Nephron progenitor cell (in vitro differentiated cells): ENCODE measurements at places on chromosomes 7 and 10.

DNA sequence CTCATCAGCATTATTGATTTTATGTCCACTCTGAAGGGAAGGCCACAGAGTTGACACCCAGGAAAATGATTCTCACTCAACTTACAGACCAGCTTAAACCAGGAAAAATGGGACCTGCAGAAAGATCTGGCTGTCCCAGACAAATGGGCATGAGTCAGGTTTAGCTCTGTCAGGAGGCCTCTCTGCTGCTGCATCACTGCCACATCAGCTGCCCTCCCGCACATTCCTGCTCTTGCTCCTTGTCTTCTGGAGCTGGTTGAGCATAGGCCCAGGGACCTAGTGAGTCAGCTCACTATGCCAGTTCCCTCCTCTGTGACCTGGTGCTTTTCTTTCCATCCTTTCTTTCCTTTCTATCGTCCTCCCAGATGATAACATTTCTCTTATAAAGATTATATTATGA lies 18.8 kb upstream of the SMNDC1 start:
- no peak for DNase-seq

DNA sequence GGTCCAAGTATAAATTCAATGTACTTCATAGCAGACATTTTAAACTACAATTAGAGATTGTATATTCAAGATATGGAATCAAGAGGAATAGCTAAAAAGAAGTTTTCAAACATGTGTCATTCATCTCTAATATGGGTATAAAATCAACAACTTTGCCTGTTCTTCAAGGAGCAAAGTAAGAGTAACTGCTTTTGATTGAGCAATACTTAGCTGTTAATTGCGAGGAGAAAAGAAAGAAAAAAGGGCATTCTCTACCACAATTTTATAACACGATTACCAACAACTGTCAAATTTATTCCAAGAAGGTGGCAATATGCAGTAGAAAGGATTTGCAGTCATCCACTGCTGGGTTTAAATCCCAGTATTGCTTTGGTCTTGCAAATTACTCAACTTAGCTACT lies 146.3 kb upstream of the PTN start:
- no peak for DNase-seq

- no peak for DNase-seq
These were observed 247.3 kb downstream of the GATA3 start for GRCh38 chr10:8301831-8302230.

DNA sequence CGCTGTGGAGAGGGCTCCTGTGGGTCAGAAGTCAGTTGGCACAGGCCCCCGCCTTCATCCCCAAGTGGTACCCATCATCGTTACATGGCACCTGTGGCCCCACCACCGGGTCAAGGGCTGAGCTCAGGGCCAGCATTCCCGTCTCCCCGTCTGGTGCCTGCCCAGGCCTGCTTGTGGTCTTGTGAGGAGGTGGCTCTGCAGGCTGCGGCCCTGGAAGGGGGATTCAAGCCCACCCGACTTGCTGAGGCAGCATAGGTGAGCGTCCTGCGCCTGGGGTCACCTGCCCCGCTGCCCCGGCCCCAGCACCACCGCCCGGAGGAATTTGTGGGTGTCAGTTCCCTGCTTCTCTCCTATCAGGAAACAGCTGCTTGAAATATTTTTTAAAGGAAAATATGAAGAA lies 53.0 kb upstream of the EN2 start:
- no peak for DNase-seq

- DNase-seq: no peak
These were observed 101.0 kb downstream of the SMURF1 start for GRCh38 chr7:99042957-99043356.

DNA sequence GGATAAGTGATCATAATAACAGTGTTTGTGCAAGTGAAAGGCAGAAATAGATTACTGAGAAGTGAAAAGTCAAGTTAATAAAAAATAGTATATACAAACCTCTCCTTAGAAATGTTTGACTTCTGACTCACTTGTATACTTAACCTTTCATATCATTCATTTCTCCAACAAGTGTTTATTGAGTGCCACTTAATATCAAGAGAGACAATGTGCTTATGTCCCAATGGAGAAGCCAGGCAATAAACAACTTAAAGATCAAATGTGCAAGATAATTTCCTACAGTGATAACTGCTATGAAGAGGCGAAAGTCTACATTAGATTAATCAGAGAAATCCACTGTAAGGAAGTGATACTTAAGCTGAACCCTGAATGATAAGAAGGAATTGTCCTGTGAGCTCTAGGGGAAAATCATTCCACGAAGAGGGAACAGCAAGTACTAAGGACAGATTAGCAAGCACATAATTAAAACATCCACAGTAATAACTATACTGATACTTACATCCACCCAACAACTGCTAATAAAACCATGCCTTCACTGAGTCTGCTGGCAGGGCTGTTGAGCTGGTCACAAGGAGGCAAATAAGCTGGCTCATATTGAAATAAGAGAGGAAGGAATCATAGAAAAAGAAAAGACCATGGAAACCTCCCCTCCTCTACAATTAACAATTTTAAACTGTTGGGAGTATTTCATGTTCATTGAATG lies 203.5 kb downstream of the CTNNA3 start:
- DNase-seq: no peak

DNA sequence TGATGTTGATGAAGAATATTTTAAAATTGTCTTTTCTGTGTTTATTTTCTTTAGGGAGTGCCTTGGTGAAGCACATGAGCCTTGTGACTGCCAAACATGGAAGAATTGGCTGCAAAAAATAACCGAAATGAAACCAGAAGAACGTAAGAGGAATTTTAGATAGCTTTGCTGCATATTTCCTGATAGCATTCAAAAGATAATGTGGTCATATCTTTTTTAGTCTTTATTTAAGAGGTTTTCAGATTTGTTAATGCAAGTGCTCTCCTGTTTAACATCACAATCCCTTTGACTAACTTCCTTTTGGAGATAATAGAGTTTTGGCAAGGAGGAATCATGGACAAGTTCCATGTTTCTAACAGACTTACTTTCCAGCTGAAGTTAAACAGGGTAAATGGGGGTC lies 85.2 kb upstream of the GATAD1 start:
- no peak for DNase-seq

DNA sequence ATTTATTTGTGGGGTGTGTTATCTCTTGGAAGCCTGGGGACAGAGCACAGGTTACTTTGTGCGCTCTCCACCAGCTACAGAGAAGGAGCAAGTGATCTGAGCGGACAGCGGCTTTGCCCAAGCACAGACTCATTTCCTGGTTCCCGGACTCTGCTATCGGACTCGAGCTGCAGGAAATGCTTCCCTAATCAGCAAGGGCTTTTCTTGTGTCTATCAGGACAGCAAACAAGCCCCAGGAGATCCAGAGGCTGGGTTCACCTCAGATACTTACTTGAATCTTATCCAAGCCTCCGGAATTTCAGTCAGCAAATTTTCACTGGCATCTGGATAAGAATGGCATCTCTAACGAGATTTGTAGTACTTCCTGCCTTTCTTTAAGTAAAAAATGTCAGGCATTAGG lies 27.8 kb downstream of the MRC1 start:
- peak; percentile 6 for DNase-seq

DNA sequence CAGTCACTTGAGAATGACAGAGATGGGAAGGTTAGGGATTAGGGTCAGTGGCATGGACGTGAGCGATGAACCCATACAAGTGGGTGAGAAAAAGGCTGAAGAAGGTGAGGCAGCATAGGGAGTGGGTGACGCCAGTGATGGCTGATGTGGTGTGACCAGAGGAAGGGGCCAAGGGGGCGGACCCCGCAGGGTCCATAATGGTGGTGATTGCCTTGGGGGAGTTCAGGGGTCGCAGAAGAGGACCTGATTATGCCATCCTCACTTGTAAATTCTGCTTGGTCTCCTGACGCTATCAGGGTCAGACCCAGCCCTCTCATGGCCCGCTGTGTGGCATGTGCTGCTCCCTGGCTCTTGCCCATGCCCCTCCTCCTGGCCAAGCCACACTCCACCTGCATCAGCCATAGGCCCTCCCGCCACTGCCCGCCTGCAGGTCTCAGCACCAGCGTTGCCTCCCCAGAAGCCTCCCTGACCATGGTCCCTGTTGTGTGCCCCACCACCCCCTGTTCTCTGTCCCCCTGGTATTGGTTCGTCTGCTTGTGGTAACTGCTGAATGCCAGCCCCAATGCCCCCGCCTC lies 235.7 kb downstream of the EBF3 start:
- DNase-seq: no peak

GRCh38 chr10:52316001-52316400 lies 1.9 kb downstream of the DKK1 start:
- DNase-seq: no peak

DNA sequence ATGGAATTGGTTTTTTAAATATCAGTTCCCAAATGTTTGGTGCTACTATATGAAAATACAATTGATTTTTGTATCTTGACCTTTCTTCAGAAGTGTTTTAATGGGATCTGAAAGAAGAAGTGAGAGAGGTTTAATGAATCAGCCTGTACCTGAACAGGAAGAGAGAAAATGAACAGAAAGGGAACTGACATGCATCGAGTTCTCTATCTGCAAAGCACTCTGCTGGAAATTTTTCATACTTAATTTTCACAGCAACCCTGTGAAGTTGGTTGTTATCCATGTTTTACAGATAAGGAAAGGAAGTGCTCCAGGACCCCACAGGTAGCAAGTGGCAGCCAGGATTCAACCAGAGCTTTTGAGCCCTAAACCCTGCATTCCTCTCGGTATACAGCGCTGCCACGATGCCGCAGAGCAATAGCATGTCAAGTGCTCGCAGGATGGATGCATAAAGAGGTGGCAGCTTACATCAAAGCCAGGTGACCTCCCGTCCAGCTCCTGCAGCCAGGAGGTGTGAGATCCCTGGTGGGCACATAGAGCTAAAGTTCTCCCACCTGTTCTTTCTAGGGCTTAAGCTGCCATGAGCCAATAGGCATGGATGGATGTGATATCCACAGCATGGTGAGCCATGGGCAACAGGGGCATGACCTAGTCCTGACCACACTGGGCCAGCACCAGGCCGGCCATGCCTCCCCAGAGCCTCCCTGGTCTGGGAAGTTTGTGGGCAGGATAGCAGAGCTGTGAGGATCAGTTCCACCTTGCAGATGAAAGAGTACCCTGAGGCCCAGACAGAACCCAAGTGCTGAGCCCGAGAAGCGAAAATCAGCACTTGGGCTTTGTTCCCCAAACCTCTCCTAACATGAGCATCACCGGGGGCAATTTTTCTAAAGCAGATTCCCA lies 57.2 kb downstream of the CALML3 start:
- DNase-seq: no peak

DNA sequence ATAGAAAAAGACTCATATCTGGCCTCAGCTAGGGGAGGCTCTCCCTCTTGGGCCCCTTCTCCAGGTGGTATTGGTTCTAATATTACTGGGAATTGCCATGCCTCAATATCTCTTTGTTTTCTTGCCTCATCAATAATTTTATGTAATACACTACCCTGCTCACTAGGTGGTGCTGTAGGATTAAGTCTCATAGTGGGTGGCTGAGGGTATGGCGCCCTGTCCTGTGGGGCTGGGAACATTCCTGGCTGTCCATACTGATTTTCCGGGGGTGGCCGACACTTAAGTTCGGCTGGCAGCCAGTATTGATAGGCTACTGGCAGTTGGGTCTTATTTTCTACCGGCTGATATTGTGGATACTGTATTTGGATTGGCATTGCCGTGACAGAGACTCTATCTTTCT lies 9.0 kb upstream of the TAS2R3 start:
- peak; percentile 16 for DNase-seq

DNA sequence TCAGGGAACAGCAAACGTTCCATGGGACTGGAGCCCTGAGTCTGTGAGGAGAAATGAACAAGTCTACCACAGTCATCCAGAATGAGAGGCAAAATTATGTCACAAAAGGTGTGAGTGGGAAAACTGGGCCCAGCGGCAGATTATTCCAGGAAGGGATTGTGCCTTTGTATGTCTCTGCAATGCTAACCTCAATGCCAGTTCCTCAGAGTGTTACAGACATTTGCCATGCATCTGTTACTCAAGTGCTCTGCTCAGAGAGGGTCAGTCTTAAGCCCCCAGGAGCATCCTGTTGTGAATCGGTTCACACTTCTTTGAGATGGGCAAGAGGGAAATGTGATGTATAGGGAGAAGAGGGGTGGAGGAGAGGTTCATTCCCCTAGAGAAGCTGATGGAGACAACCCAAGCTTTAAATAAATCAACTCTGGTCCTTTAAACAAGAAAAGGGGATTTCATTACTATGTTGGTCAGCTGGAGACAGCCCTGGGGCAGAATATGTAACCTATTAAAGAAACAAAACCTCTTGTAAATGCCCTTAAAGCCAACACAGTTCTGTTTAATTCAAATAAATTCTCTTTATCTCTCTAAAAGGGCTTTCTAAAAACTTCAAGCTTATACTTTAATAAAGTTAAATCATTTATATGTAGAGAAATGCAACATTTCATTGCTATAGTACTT lies 85.9 kb upstream of the GRB10 start:
- DNase-seq: no peak

DNA sequence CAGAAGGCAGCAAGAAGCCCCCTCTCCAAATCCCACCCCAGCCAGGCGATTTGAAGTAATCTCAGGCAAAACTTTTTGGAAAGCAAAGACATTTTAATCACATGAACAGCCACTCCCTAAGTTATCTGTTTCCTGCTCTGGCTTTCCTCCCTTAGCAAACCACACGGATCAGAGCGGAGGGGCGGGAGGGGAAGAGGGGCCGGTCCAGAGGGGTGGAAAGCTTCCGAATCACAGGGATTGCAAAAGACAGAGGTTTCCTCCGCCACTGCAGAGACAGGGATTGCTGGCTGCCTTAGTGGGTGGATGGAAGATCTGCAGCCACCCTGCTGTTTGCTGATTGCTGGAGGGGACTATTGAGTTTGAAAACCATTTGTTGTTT lies 41.2 kb downstream of the ZCCHC24 start:
- no peak for DNase-seq

DNA sequence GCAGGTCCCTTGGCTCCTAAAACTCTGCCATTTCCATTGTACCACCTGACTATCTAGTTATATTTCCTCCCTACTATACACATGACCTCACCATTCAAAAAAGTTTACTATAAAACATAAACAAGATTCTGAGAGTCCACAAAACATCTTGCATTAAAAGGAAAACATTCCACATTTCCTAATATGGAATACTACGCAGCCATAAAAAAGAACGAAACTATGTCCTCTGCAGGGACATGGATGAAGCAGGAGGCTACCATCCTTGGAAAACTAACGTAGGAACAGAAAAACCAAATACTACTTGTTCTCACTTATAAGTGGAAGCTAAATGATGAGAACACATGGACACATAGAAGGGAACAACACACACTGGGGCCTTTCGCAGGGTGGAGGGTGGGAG lies 48.3 kb downstream of the SVIL start:
- no peak for DNase-seq

- no peak for DNase-seq
These were observed 455 bp downstream of the CUL2 start for GRCh38 chr10:35089611-35090161.

- no peak for DNase-seq
These were observed 156.6 kb upstream of the TMEM196 start for GRCh38 chr7:19930051-19930450.

GRCh38 chr7:113912876-113913275 lies 5.9 kb downstream of the PPP1R3A start:
- no peak for DNase-seq

DNA sequence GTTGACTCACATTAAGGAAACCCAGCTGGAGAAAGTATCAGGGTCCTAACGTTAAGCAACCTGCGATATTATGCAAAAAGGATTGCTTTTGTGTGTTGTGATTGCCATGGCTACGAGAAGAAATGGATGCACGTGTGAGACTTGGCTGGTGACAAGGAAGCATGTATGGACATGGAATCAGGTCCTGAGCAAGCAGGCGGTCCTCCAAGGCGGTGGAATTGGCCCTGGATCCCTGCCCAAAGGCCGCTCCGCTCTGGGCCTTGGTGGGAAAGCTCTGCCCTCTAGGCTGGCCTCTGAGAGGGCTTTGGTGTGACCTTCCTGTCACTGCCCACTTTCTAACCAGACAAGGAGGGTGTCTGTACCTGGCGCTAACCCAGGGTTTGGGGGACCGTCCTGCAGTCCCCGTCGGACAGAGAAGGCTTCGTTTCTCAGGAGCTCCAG lies 192.1 kb downstream of the EBF3 start:
- no peak for DNase-seq
